ENCODE measurements at places on chromosomes 2 and 18.

DNA sequence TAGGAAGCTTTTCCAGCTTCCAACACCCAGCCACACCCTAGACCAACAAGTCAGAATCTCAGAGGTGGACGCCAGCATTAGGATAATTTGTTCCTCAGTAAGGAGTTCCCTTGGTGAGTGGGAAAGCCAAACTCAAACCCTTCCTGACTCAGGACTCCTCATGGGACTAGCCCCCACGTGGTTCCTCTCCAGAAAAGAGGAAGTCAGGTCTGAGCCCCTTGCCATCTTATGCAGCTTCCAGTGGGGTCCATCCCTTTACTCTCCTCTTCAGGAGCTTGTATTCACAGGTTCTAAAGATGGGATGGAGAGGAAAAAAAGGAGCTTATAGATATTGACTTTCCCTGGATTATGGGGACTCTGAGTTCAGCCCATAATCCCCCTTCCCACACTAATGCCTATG, 14.8 kb upstream of the NOTO start:
- DNase-seq, result no peak

- no peak for DNase-seq
Measured at GRCh38 chr2:150099805-150100204, 387.7 kb downstream of the RND3 start.

GRCh38 chr2:68879296-68879695, 8.1 kb upstream of the BMP10 start:
- no peak for DNase-seq

GRCh38 chr2:55865096-55865835, 58.3 kb downstream of the EFEMP1 start:
- DNase-seq, result peak; percentile 59

- DNase-seq, result no peak
Measured at GRCh38 chr2:42170619-42171395, 1.7 kb downstream of the EML4 start.

GRCh38 chr2:3857576-3857975, 154.2 kb downstream of the DCDC2C start:
- DNase-seq, result no peak

DNA sequence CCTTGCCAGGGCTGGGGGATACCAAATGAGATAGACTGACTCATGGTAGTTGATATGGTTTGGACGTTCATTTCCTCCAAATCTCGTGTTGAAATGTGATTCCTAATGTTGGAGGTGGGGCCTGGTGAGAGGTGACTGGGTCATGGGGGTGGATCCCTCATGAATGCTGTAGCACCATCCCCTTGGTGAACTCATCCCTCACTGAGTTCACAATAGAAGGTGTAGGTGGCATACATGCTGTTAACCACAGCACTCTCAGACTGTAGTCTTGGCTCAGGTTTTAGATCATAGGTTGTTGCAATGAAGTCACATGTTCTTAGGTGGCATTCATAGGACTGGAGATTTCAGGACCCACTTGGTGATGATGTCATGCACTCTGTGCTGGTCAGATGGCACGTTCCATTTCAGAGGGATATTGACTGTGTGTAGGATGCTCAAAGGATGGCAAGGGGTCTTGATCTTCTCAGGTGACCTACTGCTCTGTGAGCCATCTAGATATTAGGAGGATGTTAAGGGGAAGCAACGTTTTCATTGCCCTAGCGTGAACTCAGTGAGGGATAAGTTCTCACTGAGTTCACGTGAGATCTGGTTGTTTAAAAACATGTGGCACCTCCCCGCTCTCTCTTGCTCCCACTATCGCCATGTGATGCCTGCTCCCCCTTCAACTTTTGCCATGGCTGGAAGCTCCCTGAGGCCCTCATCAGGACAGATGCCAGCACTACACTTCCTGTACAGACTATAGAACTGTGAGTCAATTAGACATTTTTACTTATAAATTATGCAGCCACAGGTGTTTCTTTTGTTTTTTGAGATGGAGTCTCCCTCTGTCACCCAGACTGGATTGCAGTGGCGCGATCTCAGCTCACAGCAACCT, 73.8 kb upstream of the ACAA2 start:
- DNase-seq, result peak; percentile 3

- DNase-seq, result no peak
Measured at GRCh38 chr18:36114738-36115137, 14.4 kb downstream of the SLC39A6 start.

DNA sequence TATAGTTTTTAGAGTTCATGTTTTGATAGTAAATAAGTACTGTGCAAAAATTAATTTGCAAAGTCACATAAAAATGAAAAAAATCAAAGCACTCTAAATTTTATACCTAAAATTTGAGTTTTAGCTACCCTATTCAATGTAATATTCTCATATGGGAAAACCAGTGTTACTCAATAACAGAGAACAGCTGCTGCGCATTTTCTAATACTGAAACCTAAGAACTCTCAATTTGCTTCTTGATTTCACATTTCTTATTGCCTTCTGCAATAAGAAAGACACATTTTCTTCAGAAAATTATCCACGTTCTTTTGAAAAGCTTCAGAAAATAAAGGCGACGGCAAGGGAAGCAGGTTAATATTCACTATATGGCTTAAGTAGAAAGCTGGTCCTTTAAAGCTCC, 199.1 kb upstream of the CCDC150 start:
- DNase-seq, result no peak

DNA sequence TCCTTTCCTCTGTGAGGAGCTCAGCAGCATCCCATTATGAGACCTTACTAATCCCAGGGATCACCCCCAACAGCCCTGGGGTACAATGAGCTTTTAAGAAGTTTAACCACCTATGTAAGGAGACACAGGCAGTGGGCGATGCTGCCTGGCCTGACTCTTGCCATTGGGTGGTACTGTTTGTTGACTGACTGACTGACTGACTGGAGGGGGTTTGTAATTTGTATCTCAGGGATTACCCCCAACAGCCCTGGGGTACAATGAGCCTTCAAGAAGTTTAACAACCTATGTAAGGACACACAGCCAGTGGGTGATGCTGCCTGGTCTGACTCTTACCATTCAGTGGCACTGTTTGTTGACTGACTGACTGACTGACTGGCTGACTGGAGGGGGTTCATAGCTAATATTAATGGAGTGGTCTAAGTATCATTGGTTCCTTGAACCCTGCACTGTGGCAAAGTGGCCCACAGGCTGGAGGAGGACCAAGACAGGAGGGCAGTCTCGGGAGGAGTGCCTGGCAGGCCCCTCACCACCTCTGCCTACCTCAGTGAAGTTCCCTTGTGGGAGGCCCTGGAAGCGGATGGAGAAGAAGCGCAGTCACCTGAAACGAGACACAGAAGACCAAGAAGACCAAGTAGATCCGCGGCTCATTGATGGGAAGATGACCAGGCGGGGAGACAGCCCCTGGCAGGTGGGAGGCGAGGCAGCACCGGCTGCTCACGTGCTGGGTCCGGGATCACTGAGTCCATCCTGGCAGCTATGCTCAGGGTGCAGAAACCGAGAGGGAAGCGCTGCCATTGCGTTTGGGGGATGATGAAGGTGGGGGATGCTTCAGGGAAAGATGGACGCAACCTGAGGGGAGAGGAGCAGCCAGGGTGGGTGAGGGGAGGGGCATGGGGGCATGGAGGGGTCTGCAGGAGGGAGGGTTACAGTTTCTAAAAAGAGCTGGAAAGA, 7.6 kb downstream of the PROC start:
- DNase-seq, result no peak

DNA sequence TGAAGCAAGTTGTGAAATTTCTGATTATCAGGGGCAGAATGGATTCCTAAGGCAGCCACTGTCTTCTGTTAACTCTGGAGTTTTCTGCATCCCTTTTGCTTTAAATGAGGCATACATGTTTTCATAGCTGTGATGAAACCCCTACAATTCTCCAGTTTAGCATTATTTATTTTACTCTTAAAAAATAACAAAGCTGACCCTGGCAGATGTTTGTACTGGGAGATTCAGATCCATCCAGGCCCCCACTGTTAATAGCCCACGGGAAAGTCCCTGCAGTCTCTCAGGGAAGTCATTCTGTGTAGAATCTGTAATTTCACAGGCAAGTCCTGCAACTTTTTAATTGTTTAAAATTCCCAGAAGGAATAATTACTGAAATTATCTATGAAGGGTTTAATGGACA, 353 bp upstream of the SULT1C4 start:
- no peak for DNase-seq

DNA sequence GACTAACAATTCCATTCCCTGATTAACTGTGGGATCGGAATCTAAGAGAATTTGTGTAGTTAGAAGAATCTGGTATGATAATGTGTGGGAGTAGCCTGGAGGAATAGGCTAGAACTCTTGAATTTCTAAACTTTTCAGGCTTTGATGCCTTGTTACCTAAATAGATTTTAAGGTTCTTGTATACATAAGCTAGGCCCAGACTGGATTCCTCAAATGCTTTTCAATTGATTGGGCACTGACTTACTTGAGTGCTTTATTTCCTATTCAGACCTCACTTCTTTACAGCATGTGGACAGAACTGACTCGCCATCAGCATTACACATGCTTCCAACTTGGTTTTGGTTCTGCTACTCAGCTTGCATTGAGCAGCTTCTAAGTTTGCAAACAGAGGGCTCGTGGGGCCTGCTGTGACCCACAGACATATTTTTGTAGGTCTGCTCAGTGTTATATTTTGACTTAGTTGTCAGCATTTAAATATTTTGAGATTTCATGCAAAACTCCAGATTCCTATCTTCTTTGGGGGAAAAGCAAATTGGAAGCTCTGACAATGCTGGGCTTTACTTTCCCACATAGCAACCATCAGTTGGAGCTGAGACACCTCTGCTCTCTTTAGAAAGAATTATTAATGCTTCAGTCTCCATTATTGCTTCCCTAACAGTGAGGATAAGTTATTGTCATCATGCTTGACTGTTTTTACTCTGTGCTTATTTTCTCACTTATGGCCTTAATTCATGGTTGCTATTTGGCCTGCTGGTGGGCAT, 5.7 kb downstream of the PARD3B start:
- DNase-seq, result peak; percentile 15

- no peak for DNase-seq
Measured at GRCh38 chr2:208541461-208541988, 134.9 kb downstream of the PTH2R start.

DNA sequence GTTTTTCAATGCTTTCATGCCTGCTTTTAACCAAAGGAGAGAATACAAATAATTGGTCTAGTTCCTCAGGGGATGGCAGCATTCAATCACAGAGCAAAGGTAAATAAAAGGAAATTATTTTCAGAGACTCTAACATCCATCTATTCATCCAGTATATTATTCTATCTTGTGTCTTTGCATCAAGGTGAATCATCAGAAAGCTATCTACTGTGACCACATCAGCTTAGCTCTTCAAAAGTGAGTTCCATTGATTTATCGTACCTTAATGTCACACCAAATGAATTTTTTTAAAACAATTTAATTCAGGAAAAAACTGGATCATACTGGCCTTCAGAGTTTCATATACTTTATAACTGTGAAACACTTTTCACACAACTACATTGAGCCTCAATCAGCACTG, 66.1 kb downstream of the CHN1 start:
- DNase-seq, result peak; percentile 67

All from PC-3 (cell line).